ENCODE measurements at places on chromosomes 13 and 19.

DNA sequence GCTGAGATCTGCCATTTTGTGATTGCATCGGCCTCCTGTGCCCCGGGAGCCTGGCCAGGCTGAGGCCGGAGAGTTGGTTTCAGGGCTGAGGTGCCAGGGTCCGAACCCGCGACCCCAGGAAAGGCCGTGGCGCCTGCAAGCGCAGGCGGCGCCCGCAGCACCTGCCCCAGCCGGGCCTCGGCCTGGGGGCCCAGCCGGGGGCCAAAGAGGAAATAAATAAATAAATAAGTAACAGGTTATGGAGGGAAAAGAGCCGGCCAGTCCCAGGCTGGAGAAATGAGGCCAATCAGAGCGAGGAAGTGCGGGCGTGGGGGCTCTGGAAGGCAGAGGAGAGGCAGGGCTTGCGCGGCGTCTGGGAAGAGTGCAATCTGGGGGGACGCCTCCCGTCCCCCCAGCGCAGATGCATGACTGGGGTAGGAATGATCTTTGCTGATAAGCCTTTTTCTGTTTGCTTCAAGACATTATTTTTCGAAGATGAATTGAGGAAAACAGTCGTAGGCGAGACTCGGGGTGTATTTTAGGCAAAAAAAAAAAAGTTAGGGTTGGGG, 145.6 kb upstream of the ZNF536 start:
- DNase-seq: no peak

DNA sequence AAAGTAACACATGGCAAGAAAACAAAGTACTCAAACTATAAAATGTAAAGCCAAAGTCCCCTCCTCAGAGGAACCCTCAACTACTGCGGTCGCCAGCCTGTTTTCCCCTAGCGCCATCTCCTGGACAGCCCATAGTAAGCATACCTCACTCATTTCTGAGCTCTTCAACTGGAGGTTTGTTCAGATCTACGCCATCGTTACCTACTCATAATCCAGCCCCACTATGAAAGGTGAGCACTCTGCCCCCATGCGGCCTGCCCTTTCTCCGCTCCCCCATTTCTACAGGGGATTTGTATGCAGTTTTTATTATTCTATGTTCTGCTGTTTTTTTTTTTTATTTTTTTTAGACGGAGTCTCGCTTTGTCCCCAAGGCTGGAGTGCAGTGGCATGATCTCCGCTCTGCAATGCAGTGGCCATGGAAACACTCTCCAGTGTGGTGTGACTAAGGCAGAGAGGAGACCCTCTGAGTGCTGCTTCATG, 26.2 kb downstream of the OPA3 start:
- no peak for DNase-seq

GRCh38 chr19:44176590-44176989, 11.7 kb downstream of the ZNF226 start:
- DNase-seq: no peak

DNA sequence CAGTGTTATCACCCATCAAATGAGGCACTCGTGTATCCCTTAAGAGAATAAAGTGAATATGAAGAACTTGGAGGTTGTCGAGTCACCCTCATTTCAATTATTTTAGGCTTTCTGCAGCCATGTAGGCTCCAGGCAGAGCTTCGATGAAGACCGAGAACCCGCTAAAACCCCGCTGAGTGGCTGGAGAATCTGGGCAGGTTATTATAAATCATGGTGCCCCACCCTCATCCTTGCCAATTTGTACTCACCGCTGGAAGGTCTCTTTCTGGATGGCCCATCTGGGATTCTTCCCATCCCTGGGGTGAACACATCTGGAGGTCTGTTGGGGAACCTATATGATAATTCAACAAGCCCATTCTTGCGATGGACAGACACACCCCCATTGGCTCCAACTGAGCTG, 190.8 kb downstream of the ZNF536 start:
- no peak for DNase-seq

GRCh38 chr13:46668931-46669525, 116.1 kb downstream of the LRCH1 start:
- no peak for DNase-seq

DNA sequence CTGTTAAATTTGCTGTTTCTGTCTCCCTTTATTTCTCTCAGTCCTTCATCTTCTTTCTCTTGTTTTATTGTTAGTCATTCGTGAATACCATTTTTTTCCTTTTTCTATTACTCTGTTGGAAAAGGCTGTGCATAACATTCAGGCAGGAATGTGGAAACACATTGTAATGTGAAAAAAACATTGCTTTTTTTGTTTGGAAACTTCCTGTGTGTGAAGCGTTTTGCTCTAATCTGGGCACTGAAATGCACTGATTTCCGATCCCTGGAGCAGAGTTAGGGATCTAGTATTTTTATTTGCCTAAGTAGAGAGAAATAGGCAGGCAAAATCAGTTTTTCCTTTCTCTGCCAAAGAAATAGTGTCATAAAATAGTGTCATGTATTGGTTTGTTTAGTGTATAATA, 155.5 kb downstream of the PCCA start:
- DNase-seq: no peak

DNA sequence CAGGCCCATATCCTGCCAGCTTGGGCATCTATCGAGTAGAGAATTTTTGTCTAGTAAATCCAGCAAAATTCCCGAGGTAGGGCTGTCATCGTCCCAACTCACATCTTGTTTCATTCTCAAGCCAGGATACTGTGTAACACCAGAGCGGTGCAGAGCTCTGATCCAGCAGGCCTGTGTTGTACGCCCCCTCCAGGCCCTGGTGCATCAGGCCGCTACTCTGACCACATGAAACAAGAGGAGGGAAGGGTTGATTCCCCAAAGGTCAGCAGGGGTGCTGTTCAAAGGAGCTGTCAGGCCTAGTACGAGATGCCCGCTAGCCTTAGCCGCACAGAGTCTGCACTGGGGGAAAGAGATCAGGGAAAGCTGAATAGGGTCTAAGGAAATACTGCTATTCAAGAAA, 276.0 kb downstream of the SLC7A1 start:
- DNase-seq: no peak

DNA sequence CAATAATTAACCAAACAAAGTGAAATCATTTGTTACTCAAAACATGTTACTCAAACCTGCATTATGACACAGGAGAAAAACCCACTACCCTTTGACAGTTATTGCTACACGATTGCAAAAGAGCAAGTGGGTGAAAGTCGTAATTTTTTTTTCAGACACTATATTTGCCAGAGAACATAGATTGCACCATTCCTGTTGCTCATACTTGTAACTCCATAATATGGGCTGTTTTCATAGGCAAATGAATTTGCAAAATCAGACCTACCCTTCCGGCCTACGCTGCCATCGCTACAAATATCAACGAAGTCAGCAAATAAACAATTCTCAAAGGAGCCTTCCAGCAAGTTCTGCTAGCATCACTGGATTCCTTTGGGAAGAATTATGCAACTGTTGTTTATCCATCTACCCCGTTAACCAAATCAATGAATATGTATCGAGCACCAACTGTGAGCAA, 396.5 kb downstream of the IRS2 start:
- no peak for DNase-seq

GRCh38 chr19:30061223-30062064, 119.4 kb downstream of the URI1 start:
- DNase-seq: peak; percentile 34

Data from ascending aorta (tissue), 2 donors.